Activated naive CD4-positive, alpha-beta T cell (primary cell): ENCODE measurements at places on chromosomes 6 and 20.

GRCh38 chr6:7401075-7401474 lies 11.5 kb downstream of the RIOK1 start:
- no peak for DNase-seq

DNA sequence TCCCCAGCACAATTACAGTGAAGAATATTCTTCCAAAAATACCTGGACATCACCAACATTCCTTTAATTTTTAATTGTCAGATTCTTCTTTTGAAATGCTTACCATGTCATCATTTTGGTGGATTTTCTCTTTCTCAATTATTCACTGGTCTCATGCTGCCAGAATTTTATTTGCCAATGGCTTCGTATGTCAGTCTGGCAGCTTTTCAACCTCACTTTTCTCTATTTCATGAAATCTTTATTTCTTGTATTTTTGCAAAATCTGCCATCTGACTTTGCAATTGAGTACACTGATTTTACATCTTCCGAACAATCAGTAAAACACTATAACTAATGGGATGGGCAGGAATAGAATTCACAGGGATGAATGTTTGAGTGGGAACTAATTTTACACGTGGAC lies 84.1 kb downstream of the BTBD9 start:
- DNase-seq = no peak

GRCh38 chr6:35935469-35935868 lies 14.6 kb upstream of the SRPK1 start:
- no peak for DNase-seq

DNA sequence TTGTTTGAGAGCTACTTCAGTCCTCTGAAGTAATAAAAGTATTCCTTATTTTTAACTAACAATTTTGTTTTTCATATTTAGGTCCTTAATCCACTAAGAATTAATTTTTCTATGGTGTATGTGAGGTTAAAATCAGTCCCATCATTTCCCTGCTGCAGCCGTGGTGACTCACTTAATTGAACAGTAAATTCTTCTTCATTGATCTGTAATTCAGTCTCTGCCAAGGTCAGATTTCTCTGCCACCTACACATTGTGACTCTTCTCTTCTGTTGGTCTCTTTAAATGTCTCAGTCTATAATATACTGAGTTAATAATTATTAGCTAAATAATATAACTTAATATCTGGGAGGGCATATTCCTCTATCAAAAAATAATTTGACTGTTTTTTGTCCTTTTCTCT lies 262.3 kb downstream of the UTRN start:
- DNase-seq = no peak

GRCh38 chr20:44280387-44280786 lies 30.6 kb downstream of the FITM2 start:
- DNase-seq = no peak

DNA sequence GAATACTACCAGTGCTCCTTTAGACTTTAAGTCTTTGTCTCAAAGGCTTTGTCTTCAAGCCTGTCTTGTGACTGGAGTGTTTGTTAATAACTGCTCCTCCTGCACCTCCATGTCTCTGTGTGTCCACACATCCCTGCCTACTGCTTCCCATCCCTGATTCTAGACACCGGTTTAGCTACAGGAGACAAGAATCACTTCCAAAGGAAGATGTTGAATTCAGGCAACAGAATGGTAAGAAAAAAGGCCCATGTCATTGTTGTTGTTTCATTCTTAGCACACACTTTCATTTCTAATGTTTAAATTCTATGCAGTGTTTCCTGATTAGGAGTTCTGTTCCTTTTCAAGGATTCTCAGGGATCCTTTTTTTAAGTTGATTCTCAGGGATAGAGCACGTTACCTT lies 293.6 kb upstream of the STXBP5 start:
- DNase-seq = no peak

DNA sequence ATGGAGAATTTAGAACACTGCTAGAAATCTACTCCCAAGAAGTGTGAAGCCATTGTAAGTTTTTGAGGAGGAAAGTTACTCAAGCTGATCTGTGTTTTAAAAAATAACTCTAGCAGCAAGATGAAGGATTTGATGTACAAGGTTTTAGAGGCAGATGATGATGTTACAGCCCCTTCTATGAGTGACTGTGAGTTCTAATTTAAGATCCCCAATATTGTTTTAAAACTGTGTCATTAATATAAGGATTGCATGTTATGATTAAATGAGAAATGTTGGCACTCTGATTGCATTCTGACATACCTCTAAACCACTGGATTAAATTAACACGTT lies 293.5 kb downstream of the ADGB start:
- DNase-seq = no peak

- DNase-seq = no peak
Observed at GRCh38 chr6:147126618-147127022, 77.6 kb upstream of the STXBP5 start.

- no peak for DNase-seq
Observed at GRCh38 chr20:382291-383115, 1.9 kb downstream of the TRIB3 start.

GRCh38 chr20:44104798-44105517 lies 82.0 kb downstream of the JPH2 start:
- no peak for DNase-seq

GRCh38 chr20:22430154-22430745 lies 154.1 kb downstream of the FOXA2 start:
- DNase-seq = no peak

DNA sequence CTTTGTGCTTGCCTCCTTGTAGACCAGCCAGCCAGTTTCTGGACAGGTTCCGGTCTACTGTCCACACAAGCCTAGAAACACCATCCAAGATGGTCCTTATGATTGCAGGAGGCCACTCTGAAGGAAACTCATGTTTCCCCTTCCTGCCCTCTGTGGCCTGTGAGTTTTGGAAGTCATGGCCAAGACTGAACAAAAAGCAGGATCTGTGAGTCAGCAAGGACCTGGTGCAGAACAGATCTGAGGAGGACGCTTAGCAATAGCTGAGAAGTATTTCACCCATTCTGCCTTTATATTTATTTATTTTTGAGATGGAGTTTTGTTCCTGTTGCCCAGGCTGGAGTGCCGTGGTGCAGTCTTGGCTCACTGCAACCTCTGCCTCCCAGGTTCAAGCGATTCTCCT lies 134.6 kb upstream of the EEF1E1 start:
- no peak for DNase-seq

DNA sequence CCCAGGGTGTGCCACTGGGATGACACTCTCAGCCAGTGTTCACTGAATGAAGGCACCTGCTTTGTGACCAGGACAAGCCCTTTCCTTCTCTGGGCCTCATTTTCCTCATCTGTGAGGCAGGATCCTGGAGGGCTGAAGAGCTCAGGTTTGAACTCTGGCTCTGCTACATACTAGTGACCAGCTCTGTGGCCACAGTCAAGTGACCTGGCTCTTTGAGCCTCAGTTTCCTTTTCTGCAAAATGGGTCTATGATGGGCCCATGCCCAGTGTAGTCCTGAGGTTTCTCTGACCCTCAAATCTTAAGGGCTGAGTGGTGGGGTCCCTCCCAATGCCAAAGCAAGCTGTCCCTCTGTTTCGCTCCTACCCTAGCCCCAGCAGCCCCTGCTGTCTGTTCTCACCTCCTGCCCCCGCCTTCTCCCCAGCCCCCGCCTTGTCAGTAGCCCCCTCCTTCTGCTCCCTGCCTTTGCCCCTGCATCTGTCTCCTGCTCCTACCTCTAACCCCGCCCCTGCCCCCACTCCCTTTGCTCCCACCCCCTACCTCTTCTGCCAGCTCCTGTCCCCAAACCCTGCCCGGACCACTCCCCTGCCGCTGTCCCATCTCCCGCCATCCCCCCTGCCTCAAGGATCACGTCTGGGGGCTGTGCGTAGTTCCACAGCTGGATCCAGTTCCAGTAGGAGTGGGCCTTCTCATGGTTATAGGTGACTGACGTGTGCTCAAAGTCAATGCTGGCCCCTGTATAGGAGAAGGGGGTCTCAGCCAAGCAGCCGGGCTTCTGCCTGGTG lies 17.0 kb downstream of the SUN5 start:
- DNase-seq = no peak

DNA sequence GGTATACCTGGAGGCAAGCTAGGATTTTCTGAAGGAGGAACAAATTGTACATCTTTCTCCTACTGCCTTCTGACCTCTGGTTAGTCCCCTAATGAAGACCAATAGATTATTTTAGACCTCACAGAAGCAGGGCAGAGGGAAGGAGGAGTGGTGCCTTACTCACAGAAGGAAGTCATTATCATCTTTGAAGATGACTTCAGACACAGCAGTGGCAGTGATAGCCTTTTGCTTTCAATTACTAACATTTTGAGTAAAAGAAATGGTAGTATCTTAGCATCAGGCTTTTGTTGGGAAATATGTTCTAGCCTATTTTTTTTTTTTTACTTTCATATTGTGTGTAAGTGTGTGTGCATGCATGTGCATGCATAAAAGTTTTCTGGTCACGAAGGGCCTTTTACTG lies 164.2 kb upstream of the PLN start:
- DNase-seq = no peak

DNA sequence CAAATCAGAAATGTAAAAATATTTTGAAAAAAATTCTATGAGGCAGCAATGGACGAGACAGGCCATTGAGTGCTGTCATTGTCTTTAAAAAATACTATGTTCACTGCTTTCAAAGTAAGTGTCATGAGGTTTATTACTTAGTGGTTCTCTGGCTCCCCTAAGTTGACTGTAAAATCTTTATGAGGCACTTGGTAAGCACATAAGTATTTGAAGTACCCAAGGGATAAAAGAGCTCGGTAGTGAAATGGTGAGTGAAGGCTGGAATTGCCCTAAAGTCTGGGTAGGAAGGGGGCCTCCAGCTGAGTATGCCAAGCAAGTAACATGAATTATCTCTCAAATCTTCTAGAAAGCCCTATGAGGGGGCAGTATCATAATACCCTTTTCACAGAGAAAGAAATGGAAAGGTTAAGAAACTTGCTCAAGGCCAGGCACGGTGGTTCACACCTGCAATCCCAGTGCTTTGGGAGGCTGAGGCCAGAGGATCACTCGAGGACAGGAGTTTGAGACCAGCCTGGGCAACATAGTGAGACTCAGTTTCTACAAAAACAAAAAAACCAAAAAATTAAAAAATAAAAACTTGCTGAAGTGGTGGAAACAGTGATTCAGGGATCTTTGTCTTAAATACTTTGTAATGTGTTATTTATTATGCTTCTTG lies 5.5 kb upstream of the CTCFL start:
- no peak for DNase-seq

DNA sequence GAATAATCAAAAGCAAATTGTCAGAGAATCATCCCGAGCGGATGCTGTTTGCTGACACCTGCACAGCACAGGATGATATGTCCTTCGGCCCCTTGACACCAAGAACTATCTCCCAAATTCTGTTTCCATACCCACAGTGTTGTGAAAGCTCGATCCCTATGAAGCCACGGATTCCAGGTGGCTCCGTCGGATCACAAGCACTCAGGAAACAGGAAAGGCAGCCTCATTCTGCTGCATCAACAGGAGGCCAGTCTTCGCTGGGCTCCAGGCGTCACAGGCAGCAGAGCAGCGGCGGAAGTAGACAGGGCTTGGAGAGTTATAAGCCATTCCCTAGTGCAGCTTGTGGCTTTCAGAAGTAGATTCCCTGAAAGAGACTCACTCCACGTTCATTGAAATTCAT lies 342.3 kb downstream of the C6orf118 start:
- DNase-seq = no peak

DNA sequence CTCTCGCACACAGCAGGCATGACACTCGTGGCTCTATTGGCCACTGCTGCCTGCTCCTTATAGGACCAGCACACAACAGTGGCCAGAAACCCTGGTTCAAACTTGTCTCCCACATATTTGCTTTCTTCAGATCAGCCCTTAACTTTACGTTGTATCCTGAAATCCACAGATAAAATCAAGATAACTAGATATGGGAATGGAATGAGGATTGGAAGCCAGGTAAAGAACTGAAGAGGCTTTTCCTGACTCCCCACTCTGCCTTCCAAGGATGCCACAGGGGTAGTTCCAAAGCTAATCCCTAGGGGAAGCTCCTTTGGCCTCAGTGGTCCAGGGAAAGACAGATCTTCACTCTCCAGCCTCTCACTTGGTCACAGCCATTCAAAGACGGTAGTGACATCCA lies 86.5 kb downstream of the INSM1 start:
- DNase-seq = no peak

DNA sequence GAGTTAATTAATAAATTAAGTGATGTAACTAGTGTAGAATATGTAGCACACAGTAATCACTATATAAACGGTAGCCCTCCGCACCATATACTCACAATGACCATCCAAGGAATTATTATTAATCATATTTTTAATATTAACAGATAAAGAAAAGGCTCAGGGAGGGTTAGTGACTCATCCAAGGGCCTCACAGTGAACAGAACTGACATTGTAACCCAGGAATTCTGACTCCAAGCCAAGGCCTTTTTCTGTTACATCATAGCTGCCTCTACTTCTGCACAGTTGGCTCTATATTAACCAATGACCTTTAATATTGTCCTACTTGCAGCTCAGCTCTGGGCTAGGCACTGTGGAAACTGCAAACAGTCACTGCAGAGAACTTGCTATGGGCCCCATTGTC lies 117.5 kb upstream of the SIRPG start:
- DNase-seq = no peak

GRCh38 chr6:113006494-113006893 lies 659.4 kb downstream of the RFPL4B start:
- no peak for DNase-seq

DNA sequence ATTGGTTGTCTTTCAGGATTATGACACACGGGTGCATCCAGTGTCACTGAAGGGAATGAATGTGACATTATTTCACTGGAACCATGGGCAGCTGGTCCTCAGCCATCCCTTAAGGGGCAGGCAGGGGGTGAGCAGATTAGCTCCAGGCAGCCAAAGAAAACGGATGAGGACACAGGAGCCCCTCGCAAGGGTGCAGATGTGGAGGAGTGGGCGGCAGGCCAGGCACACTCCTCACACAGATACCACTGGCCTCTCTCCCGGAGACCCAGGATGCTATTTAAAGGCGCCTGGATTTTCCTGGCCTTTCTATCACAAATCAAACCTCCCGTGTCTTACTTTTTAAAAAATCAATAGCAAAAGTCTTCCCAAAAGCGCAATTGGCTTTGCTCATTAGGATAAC lies 210.4 kb downstream of the TAF4 start:
- no peak for DNase-seq

DNA sequence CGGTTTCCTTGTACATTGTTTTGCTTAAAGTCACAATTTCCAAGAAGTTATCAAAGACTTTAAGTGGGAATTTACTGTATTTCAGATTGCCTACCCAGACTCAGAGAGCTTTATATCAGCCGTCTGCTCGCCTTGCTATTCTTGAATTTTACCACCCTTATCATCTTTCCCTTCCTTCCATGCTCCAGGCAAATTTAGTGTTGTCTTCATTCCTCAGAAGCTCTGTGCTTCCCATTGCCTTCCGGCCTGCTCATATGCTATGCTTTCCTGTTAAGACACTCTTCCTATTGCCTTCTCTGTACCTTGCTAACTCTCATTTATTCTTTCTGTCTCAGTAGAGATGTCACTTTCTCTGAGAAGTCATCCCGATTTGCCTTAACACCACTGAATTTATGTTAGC lies 52.1 kb downstream of the CD2AP start:
- no peak for DNase-seq

GRCh38 chr20:62690261-62690820 lies 18.3 kb upstream of the NTSR1 start:
- no peak for DNase-seq

GRCh38 chr6:150006961-150007464 lies 18.3 kb downstream of the RAET1L start:
- DNase-seq = no peak
